ENCODE measurements at places on chromosomes 5 and 9.
A peak's percentile ranks its signal among the peaks of the same experiment; 100 is the strongest.

DNA sequence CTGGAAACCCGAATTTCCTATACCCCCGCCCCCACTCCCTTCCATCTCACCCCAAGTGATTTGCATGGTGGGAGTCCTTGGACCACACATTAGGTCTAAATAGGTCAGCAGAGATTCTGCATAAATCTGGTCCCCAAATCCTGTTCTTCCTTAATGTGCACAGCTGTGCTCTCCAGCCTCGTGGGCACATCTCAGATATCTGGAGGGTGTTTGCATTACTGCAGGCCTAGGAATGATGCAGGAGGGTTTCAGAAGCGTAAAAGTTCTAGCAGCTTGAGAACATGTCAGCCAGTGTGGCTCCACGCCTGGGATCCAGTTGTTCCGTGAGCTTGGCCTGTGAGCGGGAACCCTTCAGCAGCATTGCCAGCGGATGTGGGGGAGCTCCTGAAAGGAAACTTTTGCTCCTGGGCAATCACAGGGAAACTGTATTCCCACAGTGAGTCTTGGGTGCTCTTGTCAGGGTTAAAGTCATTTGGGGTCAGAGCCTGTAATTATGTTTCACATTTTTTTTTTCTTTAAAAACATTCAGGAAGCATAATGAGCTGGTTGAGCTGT, 12.9 kb downstream of the ARHGAP26 start:
- DNase-seq = no peak

DNA sequence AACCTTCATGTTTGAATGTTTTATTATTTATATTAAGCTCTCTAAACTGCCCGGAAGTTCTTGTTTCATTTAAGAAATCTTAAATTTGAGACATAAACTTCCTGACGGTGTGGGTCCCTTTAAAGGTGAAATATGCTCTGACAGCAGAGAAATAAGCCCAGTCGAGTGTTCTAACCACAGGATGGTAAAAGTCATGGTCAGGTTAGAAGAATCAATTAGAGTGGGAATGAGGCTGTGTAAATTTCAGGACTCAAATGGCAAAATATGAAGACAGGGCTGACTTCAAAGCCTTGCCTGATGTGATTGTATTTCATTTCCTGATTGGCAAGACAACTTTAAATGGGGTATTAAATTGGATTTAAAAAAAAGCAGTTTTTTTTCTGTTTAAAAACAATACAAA, 432.9 kb upstream of the BRINP1 start:
- DNase-seq = no peak

DNA sequence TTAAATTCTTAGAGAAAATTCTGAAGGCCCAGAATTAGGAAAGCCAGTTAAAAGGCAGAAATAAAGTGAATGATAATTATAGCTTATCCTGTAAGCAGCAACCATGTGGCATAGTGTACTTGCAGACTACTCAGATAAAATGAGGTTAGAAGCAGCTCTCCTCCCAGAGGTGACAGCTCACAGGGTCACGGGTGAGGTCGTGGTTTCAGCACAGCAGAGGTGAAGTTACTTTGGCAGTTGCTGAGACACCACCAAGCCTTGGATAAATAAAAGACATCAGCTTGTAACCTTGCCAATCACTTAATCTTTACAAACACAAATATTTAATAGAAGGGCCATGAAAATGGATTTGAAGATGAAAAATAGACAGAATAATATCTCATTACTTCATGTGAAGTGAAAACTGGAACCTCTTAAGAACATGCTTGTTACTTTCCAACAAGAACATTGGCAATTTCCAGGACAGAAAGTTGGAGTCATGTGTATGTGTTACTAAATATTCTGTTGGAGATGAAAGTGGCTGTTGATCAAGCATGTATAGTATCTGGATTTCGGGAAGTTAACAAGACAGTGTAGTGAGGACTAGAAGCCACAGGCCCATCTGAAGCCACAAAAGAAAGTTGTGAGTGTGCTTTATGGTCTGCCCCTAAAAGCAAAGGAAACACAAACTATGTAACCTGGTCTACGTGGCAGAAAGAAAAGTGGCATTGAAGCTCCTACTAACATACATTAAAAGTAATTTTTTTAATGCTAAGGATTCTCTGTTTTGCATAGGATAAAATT, 134.4 kb downstream of the ERCC6L2 start:
- DNase-seq = peak; percentile 35

GRCh38 chr9:12735665-12736064, 39.2 kb upstream of the LURAP1L start:
- DNase-seq = peak; percentile 53

- DNase-seq = no peak
Measured at GRCh38 chr9:124452841-124453585, 2.8 kb downstream of the ADGRD2 start.

GRCh38 chr5:176593273-176593869, 16.6 kb downstream of the GPRIN1 start:
- DNase-seq = no peak

- no peak for DNase-seq
Measured at GRCh38 chr9:98504298-98505282, 204.1 kb downstream of the GABBR2 start.

- no peak for DNase-seq
Measured at GRCh38 chr5:167920589-167920988, 370.9 kb upstream of the WWC1 start.

DNA sequence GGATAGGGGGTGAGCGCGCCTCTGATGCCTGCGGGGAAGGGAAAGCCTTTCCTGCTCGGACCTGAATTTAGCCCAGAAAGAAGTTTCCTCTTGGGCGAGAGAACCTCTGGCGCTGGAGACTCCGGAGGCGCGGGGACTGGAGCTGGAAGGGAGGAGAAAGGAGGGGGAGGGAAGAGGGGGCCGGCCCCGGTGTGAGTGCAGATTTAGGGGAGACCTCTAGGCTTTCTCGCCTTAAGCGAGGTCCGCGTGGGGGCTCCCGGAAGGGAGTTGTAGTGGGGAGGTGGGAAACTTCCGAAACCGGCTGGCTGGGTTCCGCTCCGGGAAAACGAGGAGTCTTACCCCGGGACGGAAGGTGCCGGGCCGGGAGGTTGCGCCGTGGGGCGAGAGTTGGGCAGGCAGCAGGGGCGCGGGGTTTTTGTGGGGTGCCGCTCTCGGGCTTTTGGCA, 1.3 kb downstream of the PCSK5 start:
- DNase-seq = no peak

GRCh38 chr5:172642486-172642885, 1.4 kb downstream of the NEURL1B start:
- DNase-seq = no peak

DNA sequence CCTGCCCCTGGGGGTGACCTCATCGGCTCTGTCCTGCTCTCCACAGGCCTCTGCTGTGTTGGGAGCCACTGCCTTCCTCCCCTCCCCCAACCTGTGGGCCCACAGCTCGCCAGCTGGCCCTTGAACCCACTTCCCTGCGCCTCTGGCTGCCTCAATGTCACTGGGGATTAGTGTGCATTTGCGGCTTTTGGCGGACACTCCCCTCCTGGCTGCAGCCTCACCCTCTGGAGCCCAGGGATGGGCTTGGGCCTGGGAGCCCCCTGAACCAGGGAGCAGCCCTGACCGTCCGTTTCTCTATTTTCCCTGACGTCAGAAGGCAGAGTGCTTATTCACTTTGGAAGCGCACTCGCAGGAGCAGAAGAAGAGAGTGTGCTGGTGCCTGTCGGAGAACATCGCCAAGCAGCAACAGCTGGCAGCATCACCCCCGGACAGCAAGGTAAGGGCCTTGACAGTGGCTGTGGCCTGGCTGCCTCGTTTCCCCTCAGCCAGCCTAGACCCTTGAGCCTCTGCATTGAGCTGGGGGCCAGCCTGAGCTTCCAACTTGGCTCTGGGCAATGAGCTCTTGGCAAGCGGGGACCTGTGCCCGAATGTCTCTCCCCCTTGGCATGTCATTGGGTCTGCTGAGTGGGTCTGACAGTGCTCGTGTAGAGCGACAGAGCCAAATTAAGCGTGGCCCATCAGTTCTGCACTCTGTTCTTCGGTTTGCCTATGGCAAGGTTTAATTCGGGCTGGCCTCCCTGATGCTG, 73.1 kb downstream of the RGS3 start:
- DNase-seq = no peak

DNA sequence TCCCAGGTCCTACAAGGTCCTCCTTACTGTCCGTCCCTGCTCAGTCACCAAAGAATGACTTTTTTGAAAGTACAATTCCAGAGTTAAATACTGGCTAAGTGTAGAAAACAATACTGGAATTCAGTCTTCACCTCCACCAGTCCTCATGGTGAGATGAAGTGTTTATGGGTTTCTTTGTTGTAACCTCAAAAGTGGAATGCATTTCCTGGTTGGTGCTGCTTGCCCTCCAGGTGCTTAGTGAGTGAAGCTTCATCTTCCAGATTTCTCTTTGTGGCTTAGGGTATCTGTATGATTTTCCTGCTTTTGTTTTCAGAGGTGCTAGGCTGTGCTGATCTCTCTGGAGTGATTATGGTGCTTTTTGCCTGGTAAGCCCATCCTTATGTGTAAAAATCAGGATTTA, 49.4 kb upstream of the DHFR start:
- peak; percentile 19 for DNase-seq

DNA sequence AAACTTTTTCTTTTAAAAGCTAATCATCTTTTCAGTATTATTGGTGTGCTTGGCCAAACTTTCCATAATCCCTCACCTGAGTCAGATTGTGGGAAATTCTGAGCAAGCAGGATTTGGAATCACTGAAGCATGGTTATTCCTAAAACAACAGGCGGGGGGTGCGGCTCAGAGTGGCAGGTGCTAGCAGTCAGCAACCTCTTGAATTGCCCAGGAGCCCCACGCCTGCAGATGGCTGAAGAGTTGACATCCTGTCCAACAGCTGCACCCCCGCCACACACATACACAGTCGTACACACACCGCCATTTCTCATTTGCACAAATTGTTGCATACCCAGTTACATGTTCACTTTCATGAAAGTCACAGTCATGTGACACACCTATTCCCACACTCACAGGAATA, 96.6 kb downstream of the LHX2 start:
- no peak for DNase-seq

- no peak for DNase-seq
Measured at GRCh38 chr5:168978015-168978414, 322.9 kb downstream of the SLIT3 start.

GRCh38 chr9:104319685-104320084, 184.4 kb upstream of the OR13F1 start:
- no peak for DNase-seq

- no peak for DNase-seq
Measured at GRCh38 chr9:107036367-107036766, 173.4 kb downstream of the ZNF462 start.

DNA sequence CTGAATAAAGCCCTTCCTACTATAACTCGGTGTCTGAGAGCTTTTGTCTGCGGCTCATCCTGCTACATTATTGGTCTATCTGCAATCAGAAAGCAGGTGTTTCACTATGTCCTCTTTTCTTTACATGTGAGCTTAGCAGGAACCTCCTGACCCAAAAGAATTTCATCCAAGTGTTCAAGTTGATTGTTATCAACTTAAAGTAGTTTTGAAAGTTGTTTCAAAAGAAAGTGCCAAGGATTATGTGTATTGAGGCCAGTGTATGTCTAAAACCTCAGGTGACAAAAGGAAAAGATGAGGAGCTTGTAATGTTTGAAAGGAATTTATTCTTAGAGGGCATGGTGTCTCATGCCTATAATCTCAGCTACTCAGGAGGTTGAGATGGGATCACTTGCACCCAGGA, 8.1 kb upstream of the SELENOP start:
- DNase-seq = no peak

DNA sequence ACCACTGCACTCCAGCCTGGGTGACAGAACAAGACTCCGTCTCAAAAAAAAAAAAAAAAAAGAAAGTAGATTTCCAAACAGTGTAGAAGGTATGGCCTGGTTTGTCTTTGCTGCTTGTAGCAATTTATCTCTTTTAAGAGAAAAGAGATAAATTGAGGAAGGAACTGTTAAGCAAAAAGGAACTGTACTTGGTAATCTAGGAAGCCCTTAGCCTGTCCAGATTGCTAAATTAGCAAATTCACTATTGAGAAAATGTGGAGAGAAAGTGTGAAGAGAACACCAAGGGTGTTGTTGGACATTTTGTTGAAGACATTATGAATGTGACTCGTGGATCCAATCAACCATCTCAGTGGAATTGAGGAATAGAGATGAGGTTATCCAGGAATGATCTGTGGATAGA, 13.0 kb upstream of the SUSD3 start:
- DNase-seq = no peak

DNA sequence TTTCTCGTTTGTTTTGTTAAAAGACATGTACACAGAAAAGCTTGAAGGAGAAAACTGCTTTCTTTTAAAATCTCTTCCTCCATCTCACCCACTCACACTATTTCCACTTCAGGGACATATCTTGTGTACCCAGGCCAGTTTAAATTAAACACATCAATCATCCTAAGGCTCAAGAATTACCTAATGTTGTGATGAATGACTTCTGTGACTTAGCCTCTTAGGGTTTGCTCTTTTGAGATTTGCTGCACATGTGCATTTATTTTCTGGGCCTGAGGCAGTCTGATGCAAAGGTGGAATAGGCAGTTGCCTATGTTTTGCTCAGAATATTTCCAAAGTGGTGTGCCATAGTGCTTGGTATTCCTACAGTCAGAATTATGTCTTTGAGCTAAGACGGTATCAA, 439.9 kb upstream of the CHD1 start:
- DNase-seq = no peak
